CD4-positive, alpha-beta T cell treated with Interleukin-17A for 4 hours (primary cell): ENCODE measurements at places on chromosomes 7 and 10.
A peak's percentile ranks its signal among the peaks of the same experiment; 100 is the strongest.

GRCh38 chr7:26899519-26899918, 35.1 kb upstream of the SKAP2 start:
- no peak for DNase-seq

DNA sequence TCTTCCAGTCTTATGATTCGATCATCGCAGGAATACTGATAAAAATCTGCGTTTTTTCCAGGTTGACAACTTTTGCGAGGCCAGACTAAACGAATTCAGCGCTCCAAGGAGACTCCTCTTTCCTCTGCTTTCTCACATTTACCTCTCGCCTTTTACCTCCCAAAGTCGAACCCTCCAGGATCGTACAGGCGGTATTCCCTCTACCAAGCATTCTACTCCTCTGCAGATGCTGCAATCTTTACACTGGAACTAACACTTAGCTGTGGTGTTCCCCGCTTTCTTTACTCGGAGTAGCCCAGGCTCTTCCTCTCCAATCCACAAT, 449 bp downstream of the NUDT5 start:
- no peak for DNase-seq

DNA sequence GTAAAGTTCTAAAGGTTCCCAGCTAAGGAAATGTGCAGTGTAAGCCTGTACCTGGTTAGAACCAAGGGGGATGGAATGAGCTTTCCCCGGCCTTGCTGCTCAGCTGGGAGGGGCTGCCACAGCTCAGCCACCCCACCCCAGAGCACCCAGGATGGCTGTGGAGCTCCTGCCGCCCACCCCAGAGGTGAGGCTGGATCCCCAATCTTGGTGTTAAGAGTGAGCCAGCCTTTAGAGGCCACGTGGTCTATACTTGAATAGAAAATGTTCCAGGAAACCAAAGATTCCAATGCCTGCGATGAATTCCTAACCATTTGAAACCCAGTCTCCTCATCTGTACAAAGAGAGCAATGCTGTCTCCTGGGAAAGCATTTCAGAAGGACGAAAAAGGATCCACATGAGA, 16.5 kb downstream of the DIP2C start:
- no peak for DNase-seq

DNA sequence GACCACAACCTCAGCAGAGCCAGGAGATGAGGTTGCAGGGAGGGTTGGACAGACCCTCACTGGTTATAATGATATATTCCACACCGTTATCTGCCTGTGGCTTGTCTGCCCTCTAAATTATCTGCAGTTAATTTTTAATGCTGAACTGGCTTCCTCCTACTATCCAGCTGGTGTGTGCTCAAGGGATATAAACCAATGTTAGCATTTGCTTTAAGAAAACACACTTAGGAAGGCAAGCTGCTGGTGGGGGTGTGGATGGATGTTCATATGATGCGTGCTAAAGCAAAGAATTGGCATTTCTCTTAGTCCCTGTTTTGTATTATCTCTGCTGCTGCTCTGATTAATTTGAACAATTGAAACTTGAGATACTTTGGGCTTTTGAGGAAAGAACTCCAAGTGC, 132.2 kb upstream of the NPVF start:
- no peak for DNase-seq

DNA sequence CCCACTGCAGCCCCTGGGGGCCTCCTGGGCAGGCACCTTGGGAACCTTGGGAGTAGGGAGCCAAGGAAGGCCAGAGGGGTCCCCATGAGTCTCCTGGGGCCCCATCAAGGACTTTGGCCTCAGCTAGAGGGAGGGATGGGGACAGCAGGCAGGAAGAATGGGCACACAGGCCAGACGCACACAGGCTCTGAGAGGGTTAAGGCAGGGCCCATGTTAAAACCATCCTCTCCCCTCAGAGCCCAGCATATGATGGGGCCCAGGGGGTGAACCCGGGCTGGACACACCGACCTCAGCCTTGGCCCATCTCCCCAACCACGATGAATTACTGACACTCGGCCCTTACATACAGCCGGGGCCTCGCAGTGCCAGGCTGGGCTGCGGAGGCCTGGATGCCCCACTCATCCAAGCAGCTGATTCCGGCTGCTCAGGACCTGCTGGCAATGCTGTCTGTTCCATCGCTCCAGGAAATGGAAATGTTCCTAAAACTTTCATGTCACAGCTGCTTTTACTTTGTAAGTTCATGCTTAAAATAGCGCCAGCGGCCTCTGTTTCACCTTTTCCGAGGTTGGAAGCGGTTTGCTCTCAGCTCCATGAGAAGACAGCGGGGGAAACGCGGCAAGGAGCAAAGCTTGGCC, 17.3 kb upstream of the INPP5A start:
- DNase-seq, result no peak

- DNase-seq, result no peak
Measured at GRCh38 chr7:29304756-29305155, 110.2 kb downstream of the CHN2 start.

- no peak for DNase-seq
Measured at GRCh38 chr7:122290476-122290875, 14.1 kb downstream of the FEZF1 start.

DNA sequence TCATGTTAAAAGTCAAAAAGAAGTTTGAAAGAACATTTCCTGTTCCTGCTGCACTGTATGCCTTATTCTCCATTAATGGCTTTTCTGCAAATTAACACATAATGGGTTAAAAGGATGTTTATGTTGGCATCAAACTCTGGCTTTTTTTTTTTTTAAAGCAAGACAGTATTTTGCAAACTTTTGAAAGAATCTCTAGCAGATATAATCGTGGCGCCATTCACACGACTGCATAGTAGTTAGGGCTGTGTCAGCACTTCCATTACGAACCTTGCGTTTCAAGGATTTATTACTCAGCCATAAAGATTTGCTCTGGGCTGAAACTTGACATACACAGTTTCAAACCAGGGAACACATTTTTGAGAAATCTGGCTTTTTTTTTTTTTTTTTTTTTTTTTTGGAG, 207.8 kb downstream of the DYNC1I1 start:
- DNase-seq, result no peak

- DNase-seq, result no peak
Measured at GRCh38 chr7:42945821-42946626, 13.8 kb downstream of the MRPL32 start.

DNA sequence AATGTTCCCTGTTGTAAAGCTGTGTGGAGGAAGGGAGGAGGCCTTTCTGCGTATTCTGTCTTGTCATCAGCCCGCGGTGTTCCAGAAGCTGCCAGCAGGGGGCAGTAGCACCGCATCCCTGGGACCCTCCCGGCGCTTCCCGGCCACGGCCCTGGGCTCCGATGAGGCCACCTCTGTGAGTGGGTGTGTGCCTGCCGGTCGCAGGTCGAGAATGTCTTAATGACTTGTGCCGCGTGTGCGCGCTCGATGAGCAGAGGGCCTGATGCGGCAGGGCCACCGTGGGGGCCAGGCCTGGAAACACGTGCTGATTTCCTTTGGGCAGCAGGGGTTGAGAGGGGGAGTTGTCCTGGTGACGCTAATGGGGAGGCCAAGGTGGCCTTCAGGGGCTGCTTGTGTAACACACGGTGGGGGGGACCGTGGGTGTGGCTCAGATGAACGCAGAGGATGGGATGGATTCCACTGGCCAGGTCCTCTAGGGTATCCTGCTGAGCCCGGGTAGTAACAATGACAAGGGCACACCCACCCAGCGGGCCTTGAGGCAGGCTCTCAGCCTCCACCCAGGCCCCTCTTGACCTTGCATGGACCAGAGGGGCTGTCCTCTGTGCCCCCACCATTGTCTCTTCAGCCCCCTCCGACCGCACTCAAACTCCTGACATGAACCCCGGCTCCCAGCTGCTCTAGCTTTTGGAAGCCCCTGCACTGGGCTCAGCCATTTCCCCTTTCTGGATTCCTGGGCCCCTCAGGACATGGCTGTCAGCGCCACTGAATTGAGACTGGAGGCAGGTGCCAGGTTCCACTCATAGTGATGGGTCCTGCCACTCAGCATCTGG, 135.9 kb upstream of the PODXL start:
- DNase-seq, result peak; percentile 26
